ENCODE measurements at places on chromosomes 13 and 19.
A peak's percentile ranks its signal among the peaks of the same experiment; 100 is the strongest.

DNA sequence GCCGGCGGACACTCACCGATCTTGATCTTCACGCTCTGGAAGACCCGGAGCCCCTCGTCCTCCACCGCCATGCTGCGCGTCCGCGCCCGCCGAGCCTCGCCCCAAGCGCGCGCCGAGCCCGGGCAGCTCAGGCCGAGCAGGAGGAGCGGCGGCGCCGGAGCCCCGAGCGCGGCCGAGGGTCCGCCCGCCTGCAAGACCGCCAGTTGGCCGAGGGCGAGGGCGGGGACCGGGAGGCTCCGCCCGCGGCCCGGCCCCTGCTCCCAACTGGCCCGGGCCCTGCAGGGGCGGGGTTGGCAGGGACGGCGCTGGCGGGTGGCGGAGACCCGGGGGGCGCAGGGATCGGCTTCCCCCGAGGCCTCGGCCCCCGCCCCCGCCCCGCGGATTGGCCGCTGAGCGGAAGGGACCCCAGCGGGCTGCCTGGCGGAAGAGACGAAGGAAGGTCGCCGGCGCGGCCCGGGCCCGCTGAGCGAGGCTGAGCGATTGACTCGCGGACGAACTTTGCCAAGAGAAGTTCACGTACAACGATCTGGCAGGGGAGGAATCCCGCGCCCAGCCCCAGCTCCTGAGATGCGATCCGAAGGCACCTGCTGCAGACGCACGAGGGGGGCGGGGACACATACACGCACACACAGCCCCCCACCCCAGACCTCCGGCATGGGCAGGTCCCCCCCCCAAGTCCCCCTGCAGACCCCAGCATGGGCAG, at the start of gene RASA3:
TSS of gene RASA3 (minus strand) at position 205 of the 703 bp plus-strand sequence. CDS start at position 71, 134 bp downstream.
- DNase-seq: peak; percentile 82

GRCh38 chr13:62627226-62627625, 1211.6 kb upstream of the PCDH20 start:
- DNase-seq: no peak

DNA sequence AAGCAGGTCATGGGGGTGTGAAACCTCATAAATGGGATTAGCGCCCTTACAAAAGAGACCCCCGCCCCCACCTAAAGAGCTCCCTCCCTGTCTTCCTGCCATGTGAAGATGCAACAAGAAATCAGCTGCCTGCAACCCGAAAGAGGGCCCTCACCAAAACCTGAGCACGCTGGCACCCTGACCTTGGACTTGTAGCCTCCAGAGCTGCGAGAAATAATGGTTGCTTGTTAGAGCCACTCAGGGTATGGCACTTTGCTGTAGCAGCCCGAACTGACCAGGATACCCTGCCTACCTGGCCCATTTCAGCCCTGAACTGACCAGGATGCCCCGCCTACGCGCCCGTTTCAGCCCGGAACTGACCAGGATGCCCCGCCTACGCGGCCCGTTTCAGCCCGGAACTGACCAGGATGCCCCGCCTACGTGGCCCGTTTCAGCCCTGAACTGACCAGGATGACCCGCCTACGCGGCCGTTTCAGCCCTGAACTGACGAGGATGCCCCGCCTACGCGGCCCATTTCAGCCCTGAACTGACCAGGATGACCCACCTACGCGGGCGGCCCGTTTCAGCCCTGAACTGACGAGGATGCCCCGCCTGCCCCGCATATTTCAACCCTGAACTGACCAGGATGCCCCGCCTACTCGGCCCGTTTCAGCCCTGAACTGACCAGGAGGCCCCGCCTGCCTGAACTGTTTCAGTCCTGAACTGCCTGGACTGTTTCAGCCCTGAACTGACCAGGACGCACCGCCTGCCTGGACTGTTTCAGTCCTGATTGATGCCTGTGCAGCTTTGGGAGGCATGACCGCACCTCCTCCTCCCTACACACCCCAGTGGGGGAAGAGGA, 120.0 kb downstream of the UQCRFS1 start:
- no peak for DNase-seq

- no peak for DNase-seq
Observed at GRCh38 chr13:41006978-41007743, 12.0 kb downstream of the ELF1 start.

GRCh38 chr19:41222240-41222639, 3.2 kb downstream of the AXL start:
- DNase-seq: no peak

GRCh38 chr13:30121666-30122065, 185.7 kb downstream of the KATNAL1 start:
- no peak for DNase-seq

GRCh38 chr19:37217480-37217774, 587 bp upstream of the ZNF383 start:
- no peak for DNase-seq

GRCh38 chr13:112721198-112722104, 31.6 kb downstream of the ATP11A start:
- DNase-seq: no peak

GRCh38 chr13:23574421-23575145, 4.4 kb downstream of the TNFRSF19 start:
- no peak for DNase-seq

GRCh38 chr19:17052439-17052838, 22.8 kb downstream of the HAUS8 start:
- DNase-seq: no peak

GRCh38 chr19:2538096-2538757, 62.3 kb downstream of the GADD45B start:
- no peak for DNase-seq

DNA sequence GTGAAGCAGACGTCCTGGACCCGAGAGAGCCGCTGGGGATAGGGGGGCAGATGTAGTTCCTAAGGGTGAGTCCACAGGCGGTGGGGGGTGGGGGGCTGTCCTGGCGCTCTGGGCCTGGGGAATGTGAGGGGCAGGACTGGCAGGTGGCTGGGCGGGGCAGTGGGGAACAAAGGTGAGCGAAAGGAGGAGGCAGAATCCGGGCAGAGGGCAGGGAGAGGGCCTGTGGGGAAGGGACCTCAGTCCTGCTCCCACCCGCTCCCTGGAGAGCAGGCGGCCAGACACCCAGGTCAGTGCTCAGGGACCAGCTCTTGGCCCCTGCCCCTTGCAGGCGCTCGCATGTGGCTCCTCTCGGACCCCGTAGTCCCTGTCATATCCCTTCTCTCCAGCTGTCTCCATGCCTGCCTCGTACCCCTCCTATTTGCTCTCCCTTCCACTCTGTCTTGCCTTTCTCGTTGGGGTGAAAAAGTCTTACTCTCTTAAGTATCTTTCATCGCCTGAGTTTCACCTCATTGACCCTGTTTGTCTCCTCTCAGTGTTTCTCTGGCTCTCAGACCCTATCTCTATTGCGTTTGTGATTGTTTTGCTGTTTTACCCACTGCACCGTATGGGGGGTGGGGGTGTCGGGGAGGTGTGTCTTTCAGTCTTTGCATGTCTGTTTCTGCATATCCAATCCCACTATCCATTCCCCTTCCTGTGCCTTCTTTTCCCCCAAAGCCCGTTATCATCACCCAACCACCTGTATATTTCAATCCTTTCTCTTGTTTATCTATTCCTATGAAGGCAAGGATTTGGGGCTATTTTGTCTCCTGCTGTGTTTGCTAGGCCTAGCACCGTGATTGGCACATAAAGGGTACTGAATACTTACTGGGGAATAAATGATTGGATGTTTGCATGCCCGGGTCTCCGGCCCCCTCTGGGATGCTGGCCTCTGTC, 5.8 kb downstream of the SPHK2 start:
- DNase-seq: no peak

- DNase-seq: no peak
Observed at GRCh38 chr19:48506138-48506733, 5.4 kb downstream of the LMTK3 start.

- no peak for DNase-seq
Observed at GRCh38 chr13:34070006-34070405, 252.1 kb downstream of the RFC3 start.

- DNase-seq: no peak
Observed at GRCh38 chr13:46168783-46169182, 13.2 kb downstream of the LCP1 start.

DNA sequence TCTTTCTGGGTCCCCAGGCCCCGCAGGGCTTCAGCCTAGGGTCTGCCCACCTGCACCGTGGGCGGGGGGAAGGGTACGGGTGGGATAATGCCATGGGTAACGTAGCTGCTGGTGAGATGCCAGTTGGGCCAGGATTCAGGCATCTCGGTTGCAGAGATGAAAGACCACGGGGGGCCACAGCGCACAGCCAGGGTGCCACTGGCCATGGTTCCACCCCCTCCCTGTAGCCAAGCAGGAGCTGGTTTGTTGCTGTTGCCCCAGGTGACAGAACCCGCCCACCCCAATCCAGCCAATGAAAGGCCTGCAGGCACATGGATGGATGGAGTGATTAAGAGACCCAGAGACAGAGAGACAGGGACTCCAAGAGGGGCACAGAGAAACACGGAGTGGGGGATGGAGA, 1.0 kb upstream of the CGB7 start:
- no peak for DNase-seq

DNA sequence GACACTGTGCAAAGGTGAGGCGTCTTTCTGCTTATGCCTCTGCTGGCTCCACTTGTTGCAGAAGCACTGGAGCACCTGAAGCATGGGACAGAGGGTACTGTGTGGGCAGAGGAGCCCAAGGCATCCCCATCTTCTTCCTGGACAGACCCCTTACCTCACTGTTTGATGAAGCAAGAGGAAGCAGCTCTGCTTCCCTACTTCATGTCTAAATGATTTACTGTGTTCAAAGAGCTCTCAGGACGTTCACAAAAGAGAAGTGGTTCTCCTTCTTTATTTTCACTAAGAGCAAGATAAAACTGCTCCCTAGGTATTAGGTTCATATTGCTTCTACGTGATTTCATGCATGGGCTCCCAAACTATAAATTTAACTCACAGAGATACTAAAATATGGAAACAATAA, 1635.4 kb upstream of the SLC10A2 start:
- DNase-seq: no peak

GRCh38 chr19:55632463-55632834, 8.1 kb upstream of the ZNF784 start:
- peak; percentile 89 for DNase-seq

- DNase-seq: no peak
Observed at GRCh38 chr19:53977991-53978731, 13.3 kb upstream of the CACNG6 start.

- DNase-seq: peak; percentile 66
Observed at GRCh38 chr19:4977299-4978174, 8.6 kb downstream of the KDM4B start.

DNA sequence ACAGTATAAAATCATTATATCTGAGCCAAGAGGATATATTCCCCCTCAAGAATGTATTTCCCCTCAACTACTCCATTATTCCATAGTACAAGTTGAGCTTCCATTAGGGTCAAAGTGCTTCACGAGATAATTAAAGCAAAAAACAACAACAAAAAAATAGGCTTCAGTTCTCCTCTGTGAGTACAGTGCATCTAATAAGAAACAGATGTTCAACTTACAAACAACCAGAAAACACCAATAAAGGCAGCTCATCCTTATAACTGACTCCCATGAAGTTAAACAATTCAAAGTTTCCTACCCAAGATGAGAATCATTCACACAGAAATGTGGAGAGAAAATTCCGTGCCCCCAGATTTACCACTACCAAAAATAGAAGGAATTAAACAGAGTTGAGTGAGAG, 854.4 kb downstream of the PCDH9 start:
- no peak for DNase-seq

GRCh38 chr13:74730556-74731331, 596.5 kb upstream of the KLF12 start:
- no peak for DNase-seq

- DNase-seq: no peak
Observed at GRCh38 chr19:400976-401865, 7.7 kb downstream of the C2CD4C start.

DNA sequence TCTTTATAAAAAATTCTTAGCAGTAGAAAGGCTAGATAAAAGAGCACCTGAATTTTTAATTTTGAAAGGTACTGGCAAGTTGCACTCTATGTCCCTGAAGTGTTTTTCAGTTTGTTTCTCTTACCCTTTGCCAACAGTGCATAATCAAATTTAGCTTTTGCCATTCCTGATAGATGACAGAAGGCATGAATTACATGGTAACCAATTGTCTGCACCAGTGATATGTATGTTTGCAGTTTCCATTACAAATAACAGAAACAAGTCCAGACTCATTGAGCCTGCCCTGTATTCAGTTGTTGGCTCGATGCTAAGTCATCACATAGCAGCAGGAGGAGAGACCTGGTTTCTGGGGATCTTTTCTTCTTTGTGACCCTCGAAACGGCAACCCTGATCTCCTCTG, 309.8 kb downstream of the DNAJC15 start:
- DNase-seq: no peak

- no peak for DNase-seq
Observed at GRCh38 chr13:21738630-21739029, 67.8 kb downstream of the FGF9 start.

DNA sequence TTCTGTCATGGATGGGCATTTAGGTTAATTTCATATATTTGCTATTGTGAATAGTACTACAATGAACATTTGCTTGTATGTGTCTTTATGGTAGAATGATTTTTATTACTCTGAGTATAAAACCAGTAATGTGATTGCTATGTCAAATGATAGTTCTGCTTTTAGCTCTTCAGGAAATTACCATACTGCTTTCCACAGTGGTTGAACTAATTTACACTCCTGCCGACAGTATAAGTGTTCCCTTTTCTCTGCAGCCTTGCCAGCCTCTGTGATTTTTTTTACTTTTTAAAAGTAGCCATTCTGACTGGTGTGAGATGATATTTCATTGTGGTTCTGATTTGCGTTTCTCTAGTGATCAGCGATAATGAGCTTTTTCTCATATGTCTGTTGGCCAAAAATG, 6.5 kb downstream of the SIGLEC7 start:
- no peak for DNase-seq

GRCh38 chr19:16506961-16507360, 10.8 kb downstream of the C19orf44 start:
- DNase-seq: no peak

DNA sequence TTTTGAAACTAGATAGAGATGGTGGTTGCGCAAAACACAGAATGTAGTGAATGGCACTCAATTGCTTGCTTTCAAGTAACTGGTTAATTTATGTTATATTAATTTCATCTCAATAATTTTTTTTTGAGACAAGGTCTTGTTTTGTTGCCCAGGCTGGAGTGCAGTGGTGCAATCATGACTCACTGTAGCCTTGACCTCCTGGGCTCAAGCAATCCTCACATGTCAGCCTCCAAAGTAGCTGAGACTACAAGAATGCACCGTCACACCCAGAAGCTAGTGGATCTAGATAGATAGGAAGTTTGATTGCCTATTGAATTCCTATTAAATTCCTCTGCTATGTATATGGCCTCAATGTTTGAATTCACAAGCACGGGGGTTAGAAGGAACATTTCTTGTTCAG, 26.4 kb upstream of the ADGRE2 start:
- no peak for DNase-seq

DNA sequence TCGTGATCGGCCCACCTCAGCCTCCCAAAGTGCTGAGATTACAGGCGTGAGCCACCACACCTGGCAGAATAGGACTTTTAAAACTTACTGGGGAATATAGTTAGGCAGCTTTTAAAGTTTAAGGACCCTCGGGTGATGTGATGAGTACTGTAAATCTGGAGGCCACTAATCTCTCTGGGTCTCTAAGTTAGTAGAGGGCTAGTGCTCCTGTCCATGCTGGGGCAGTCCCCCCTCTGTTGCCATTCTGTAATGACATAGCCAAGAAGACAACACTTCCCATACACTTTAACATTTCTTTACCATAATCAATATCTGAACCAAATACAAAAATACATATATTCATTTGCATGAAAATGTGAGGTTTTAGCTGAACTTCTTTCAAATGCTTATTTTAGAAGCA, 65.7 kb downstream of the IPO5 start:
- no peak for DNase-seq
